ENCODE measurements at places on chromosomes 11 and 22. TPM values are rescaled to one million over a fixed set of nuclear protein-coding genes. Genes with fewer than 3 reads are reported as not detected.
A peak's percentile ranks its signal among the peaks of the same experiment; 100 is the strongest.

- no peaks in the 10 kb centered on the region for H3K4me1 ChIP-seq
- DNase-seq, result no peak
- no peaks in the 10 kb centered on the region for H3K36me3 ChIP-seq
- no peaks in the 10 kb centered on the region for H3K27me3 ChIP-seq
- H3K27ac ChIP-seq, result no peak overlapping the region
- H3K4me3 ChIP-seq, result no peak overlapping the region
Observed at GRCh38 chr11:101034076-101034475, 95.5 kb downstream of the PGR start.

Gene DNAJB7
- total RNA-seq, result not detected

Gene HPX
- 4.6 TPM for total RNA-seq

Gene KDM4D
- total RNA-seq, result 2.1 TPM

- H3K27ac ChIP-seq, result peak overlapping the region; percentile 81
- peak overlapping the region; percentile 93 for H3K4me3 ChIP-seq
- DNase-seq, result no peak
- H3K4me1 ChIP-seq, result peaks cover 12% of the 10 kb centered on the region
Observed at GRCh38 chr22:21641417-21641788, 699 bp upstream of the SDF2L1 start.

Gene MFRP
- not detected for total RNA-seq

DNA sequence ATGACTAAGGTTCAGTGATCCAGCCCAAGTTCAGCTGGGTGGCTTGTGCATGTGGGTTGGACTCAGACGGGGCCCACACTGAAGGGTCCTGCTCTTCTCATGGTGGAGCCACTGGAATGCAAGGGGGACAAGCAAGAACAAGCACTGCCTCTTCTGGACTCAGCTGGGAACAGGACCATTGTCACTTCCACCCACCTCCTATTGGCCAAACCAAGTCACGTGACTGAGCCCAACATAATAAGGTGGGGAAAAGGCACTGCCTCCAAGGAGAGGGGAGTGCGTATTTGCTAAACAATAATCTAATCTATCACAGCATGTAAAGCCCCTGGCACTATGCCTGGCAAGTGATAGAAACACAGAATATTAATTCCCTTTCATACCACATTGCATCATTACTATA, 87.1 kb downstream of the CHST1 start:
- no peak for DNase-seq
- peaks cover 2% of the 10 kb centered on the region for H3K4me1 ChIP-seq
- H3K36me3 ChIP-seq, result no peaks in the 10 kb centered on the region
- H3K27me3 ChIP-seq, result peaks cover 64% of the 10 kb centered on the region
- H3K4me3 ChIP-seq, result no peak overlapping the region

DNA sequence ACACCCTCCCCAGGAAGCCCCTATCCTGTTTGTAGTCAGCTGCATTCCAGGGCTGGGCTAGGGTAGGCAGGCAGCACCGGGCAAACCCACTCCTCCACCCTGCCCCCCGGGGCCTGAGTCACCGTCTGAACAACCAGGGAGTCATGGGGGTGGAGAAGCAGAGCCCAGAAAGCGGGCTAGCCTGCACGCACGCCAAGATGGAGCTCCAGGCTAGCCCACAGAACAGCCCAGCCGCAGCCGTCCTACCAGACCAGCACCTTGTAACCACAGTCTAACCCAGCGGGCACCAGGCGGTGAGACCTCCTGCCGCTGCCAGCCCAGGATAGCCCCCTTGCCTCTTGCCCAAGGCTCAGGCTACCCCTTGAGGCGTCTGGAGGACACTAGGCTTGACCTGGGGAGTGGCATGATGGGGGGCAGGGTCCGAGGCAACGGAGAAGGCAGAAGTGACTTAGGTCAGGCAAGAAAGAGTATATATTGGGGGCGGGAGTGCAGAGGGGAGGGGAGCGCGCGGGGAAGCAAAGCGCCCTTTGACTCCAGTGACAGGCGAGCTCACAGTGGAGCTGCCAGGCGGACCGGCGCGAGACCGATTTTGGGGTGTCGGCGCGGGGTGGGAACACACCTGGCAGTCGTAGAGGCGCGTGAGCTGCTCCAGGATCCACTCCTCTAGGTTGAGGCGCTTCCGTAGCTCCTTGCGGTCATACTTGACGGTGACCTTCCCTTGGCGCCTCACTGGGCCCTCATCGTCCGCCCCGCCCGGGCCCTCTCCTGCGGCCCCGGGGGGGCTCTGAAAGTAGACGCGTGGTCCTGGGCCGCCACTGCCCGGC, 734 bp downstream of the PPP1R14B start:
- peak overlapping the region; percentile 94 for H3K27ac ChIP-seq
- H3K4me3 ChIP-seq, result peak overlapping the region; percentile 100
- no peaks in the 10 kb centered on the region for H3K36me3 ChIP-seq
- peaks cover 36% of the 10 kb centered on the region for H3K4me1 ChIP-seq
- no peaks in the 10 kb centered on the region for H3K27me3 ChIP-seq

DNA sequence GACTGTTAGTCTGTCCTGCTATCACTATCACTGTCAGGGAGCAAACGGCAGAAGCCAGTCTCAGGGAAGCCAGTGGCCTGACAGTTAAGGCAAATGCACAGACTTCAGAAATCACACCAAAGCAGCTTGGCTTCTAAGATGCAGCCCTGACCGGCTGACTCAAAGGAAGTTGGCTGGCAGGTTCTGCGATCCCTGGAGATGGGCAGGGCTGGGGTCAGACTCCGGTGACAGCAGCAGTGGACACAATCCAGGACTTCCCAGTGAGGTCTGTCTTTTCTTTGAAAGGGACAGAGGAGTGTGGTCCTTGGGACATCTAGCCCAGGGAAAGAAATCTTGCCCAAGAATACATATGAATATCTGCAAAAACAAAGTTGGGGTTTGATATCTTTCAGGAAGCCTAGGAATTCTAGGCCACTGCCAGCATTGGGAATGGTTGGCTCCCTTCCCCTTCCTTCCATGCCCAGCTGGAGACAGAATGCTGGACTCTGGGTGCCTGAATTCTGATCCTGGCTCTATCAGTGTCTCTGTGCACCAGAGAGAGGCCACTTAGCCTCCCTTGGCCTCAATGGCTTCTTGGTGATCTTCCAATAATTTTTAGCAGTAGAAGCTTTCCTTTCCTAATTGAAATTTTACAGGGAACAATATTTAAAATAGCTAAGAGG, 108.9 kb downstream of the KIRREL3 start:
- H3K27ac ChIP-seq, result no peak overlapping the region
- DNase-seq, result no peak
- no peaks in the 10 kb centered on the region for H3K36me3 ChIP-seq
- no peaks in the 10 kb centered on the region for H3K4me1 ChIP-seq

- H3K36me3 ChIP-seq, result no peaks in the 10 kb centered on the region
- no peak for DNase-seq
- peaks cover 3% of the 10 kb centered on the region for H3K4me1 ChIP-seq
- no peaks in the 10 kb centered on the region for H3K27me3 ChIP-seq
- no peak overlapping the region for H3K4me3 ChIP-seq
Observed at GRCh38 chr11:1330473-1330872, 21.0 kb upstream of the TOLLIP start.

Gene OR5D18
- total RNA-seq, result not detected

Gene BARX2
- 0.12 TPM for total RNA-seq

DNA sequence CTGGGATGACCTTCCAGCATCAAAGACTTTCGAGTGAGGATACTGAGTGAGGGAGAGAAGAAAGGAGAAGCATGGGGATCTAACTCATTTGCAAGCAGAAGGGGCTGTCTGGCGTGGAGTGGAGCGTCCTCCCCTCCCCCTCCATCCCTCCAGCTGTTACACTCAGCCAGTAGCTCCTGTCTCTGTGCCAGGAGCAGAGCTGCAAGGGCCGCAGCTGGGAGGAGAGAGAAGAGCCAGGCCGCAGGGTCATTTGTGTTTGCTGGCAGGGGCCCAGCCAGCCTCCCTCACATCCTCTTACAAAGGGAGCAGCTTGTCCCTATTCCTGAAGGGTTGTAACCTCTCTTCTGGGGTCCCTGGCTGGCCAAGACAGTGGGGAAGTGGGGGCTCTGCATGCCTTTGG, 57.9 kb downstream of the NECTIN1 start:
- no peak overlapping the region for H3K27ac ChIP-seq
- no peak overlapping the region for H3K4me3 ChIP-seq
- no peak for DNase-seq
- no peaks in the 10 kb centered on the region for H3K36me3 ChIP-seq

- no peak for DNase-seq
- H3K36me3 ChIP-seq, result no peaks in the 10 kb centered on the region
- no peak overlapping the region for H3K27ac ChIP-seq
- no peak overlapping the region for H3K4me3 ChIP-seq
- H3K27me3 ChIP-seq, result no peaks in the 10 kb centered on the region
Observed at GRCh38 chr11:80844110-80844819, 1403.4 kb upstream of the TENM4 start.

Gene GAB2
- 1.9 TPM for total RNA-seq

Gene PARVG
- total RNA-seq, result 0.57 TPM

DNA sequence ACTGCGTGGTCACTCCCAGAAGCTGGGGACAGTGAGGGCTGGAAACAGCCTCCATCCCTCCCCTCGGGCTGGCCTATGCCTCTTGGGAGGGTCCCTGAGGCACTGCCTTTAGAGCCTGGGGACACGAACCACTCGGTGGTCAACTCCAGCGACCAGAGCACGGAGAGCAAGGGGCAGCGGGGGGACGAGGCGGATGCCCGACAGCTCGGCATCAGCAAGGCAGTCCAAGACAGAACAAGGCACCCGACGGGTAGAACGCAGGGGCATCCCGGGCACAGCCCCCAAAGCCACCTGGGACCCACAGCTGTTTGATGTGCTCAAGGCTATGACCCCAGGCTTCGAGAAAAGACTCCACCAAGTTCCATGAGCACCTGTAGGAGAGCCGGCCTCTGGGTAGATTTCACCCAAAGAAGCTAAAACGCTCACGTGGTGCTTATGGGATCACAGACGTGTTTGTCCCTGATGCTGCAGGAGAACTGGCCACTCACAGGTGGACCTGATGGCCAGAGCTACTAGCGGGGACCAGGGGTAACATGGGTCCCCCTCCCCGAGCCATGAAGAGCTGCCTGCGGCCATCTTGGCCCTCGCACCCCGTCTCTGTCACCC, 510 bp upstream of the LSP1 start:
- no peaks in the 10 kb centered on the region for H3K27me3 ChIP-seq
- no peak overlapping the region for H3K4me3 ChIP-seq
- DNase-seq, result no peak
- no peak overlapping the region for H3K27ac ChIP-seq
- no peaks in the 10 kb centered on the region for H3K4me1 ChIP-seq

- H3K36me3 ChIP-seq, result no peaks in the 10 kb centered on the region
- DNase-seq, result no peak
- no peaks in the 10 kb centered on the region for H3K4me1 ChIP-seq
- H3K27me3 ChIP-seq, result no peaks in the 10 kb centered on the region
- no peak overlapping the region for H3K4me3 ChIP-seq
- no peak overlapping the region for H3K27ac ChIP-seq
Observed at GRCh38 chr11:115257270-115257669, 246.9 kb downstream of the CADM1 start.

DNA sequence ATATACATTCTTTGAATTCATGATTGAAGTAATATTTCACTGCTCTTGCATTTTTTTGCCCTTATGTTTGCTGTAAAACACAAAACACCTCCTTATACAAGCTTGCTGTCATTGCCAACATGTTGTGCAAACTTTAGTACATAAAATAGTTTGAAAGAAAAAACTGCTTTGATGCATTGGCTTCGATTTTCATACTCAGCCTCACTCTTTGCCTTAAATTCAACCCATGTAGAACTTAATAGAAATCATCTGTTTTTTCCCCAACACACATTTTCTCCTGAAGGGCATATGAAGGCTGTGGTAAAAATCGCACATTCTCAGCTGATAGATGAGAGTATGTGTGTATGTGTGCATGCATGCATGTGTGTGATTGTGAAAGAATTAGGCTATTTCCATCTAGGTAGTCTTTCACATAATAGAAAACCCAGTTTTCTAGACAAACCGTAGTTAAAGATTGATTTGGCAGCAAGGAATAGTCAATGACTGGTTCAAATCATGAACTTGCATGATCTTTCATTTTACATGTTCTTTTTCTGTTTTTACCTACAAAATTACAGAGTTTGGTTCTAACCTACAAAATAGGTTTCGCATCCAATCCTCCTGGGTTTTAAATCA, 72.8 kb upstream of the MTMR2 start:
- no peak overlapping the region for H3K27ac ChIP-seq
- no peaks in the 10 kb centered on the region for H3K36me3 ChIP-seq
- no peaks in the 10 kb centered on the region for H3K4me1 ChIP-seq
- H3K27me3 ChIP-seq, result no peaks in the 10 kb centered on the region
- no peak for DNase-seq
- no peak overlapping the region for H3K4me3 ChIP-seq

- H3K27me3 ChIP-seq, result no peaks in the 10 kb centered on the region
- no peak overlapping the region for H3K4me3 ChIP-seq
Observed at GRCh38 chr11:3686751-3687150, 15.6 kb upstream of the CHRNA10 start.

Gene PKP3
- 157 TPM for total RNA-seq

DNA sequence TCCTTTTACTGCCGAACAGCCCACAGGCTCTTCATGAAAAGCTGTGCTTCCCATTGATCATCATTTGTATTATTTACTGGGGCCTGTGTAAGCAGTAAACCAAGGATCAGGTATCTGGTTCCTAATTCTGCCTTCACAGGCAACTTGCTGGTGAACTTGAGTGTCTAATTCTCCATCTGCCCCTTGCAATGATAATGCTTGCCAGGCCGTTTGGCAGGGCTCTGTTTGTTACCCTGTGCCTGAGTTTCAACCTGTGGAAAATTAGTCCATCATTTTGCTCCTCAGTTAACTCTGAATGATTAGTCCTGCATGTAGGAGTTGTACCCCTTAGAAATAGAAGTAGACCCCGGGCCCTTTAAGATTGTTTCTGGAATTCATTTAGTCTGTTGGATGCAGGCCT, 298.4 kb upstream of the CADM1 start:
- no peaks in the 10 kb centered on the region for H3K27me3 ChIP-seq
- DNase-seq, result no peak
- H3K27ac ChIP-seq, result no peak overlapping the region
- H3K4me3 ChIP-seq, result no peak overlapping the region
- H3K4me1 ChIP-seq, result no peaks in the 10 kb centered on the region

Gene SCGB2A2
- not detected for total RNA-seq

DNA sequence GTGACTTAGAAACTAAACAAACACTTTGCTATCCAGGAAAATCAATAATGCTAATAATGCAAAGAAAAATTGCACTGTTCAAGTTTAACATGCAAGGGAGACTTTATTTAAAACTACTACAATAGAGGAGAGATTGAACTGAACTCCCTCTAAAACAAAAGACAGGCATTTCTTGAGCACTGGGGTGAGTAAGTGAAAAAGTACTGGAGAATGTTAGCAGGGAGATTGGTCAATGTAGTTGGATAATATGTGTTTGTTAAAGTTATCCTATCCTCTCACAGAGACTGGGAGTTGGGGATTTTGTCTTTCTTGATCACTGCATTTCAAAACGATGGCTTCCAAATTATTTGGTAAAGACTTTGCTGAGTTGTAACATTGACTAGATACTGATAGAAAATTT, 77.6 kb downstream of the LUZP2 start:
- no peak overlapping the region for H3K27ac ChIP-seq
- H3K4me1 ChIP-seq, result no peaks in the 10 kb centered on the region
- no peaks in the 10 kb centered on the region for H3K36me3 ChIP-seq
- H3K4me3 ChIP-seq, result no peak overlapping the region

Measured in HCT116 (cell line).